ENCODE measurements at places on chromosomes 4 and X. TPM values are rescaled to one million over a fixed set of nuclear protein-coding genes. Genes with fewer than 3 reads are reported as not detected.

Gene SULT1B1
- total RNA-seq, result 46.1 TPM

Gene TDO2
- not detected for total RNA-seq

Gene GAGE12J
- not detected for total RNA-seq

Gene TEX13D
- not detected for total RNA-seq

Gene UGT2A1
- 0.33 TPM for total RNA-seq

Gene CD99
- total RNA-seq, result 361 TPM

Gene KLHL13
- total RNA-seq, result 6.3 TPM

Gene IBSP
- total RNA-seq, result not detected

Gene DUSP9
- total RNA-seq, result 0.33 TPM

Gene CXXC4
- under 0.01 TPM for total RNA-seq

Gene FABP2
- total RNA-seq, result not detected

Gene PCYT1B
- under 0.01 TPM for total RNA-seq

Gene PHEX
- total RNA-seq, result 0.98 TPM

Gene VSIG4
- total RNA-seq, result not detected

Gene MAMLD1
- total RNA-seq, result 1.1 TPM

Gene PDE5A
- 4.5 TPM for total RNA-seq

Gene DDIT4L
- 8.0 TPM for total RNA-seq

Gene DCAF12L1
- total RNA-seq, result 0.98 TPM

Gene DTHD1
- total RNA-seq, result not detected

Gene NALF2
- total RNA-seq, result not detected

Gene SSX4B
- total RNA-seq, result not detected

Gene OCRL
- 17.4 TPM for total RNA-seq

Gene ZMAT1
- 2.4 TPM for total RNA-seq

Gene IRAK1
- 78.5 TPM for total RNA-seq

Gene MAGEA1
- not detected for total RNA-seq

Gene AADAT
- 1.6 TPM for total RNA-seq

Gene EGF
- under 0.01 TPM for total RNA-seq

Gene VCX
- not detected for total RNA-seq

Gene HTR2C
- not detected for total RNA-seq

Gene ATP1B4
- not detected for total RNA-seq

Gene CCDC120
- 1.6 TPM for total RNA-seq

Gene PDGFRA
- 1.2 TPM for total RNA-seq

Gene MSX1
- 5.4 TPM for total RNA-seq

Gene OTUD4
- total RNA-seq, result 36.9 TPM

Gene ARHGAP6
- total RNA-seq, result 1.3 TPM

Gene MAGEB1
- not detected for total RNA-seq

Gene SLC4A4
- total RNA-seq, result 0.19 TPM

Gene FAM149A
- total RNA-seq, result not detected

Measured in vein endothelial cell (primary cell).